Activated CD4-positive, alpha-beta T cell treated with anti-CD3 and anti-CD28 coated beads, Interleukin-2, amount 10 ng/mL, durations not matched to agents 7 days and 5 days (primary cell): ENCODE measurements at places on chromosomes 16 and 17.
A peak's percentile ranks its signal among the peaks of the same experiment; 100 is the strongest.

GRCh38 chr16:85719605-85720301 is 31.0 kb upstream of the GINS2 start:
- no peak for DNase-seq

- DNase-seq = no peak
Measured at GRCh38 chr16:77825196-77825595, 36.8 kb downstream of the VAT1L start.

DNA sequence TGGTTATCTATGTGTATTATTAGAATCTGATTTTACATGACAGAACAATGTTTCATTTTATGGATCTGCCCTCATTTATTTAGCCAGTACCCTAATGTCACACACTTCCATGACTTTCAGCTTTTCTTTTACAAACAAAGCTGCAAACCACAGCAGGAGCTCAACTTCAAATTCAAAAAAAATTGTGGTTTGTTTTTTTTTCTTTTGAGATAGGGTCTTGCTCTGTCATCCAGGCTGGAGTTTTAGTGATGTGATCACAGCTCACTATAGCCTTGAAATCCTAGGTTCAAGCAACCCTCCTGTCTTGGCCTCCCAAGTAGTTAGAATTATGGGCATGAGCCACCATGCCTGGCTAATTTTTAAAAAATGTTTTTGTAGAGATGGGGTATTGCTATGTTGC is 8.2 kb upstream of the MPRIP start:
- DNase-seq = no peak

- peak; percentile 27 for DNase-seq
Measured at GRCh38 chr16:526181-527014, 1.1 kb upstream of the CAPN15 start.

DNA sequence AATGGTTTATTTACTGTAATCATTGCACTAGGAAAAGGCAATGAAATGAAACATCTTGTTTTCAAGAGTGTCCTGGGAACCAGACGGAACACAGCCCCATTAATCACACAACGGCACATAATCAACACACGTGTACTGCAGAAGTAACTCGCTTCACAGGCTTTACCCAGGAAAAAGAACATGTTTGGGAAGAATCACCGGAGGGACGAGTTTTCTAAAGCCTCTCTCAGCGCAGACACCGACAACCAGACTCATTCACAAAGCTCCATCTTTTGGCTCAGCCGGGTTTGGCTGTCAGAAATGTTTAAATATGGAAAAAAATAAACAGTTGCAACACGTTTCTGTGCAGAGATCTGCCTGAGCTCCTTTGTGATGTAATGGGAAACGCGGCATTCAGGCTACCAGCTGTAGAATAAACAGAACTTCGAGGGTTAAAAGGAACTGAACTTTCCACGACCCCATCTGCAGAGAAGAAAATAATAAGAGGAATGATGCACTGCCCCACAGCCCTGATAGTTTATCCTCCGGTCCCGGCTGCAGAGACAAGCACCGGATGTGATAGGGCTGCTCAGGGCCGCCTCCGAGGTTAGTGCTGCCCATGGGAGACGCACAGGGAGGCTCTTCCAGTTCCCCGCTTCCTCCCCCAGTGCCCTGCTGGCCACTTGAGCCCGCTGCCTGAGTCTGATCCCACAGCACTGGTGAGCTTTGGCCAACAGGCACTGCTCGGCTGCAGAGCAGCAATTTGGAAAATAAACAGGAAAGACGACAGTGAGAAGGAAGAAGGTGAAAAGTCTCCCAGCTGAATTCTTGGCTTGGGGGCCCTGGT is 119.8 kb downstream of the HIC1 start:
- DNase-seq = no peak

DNA sequence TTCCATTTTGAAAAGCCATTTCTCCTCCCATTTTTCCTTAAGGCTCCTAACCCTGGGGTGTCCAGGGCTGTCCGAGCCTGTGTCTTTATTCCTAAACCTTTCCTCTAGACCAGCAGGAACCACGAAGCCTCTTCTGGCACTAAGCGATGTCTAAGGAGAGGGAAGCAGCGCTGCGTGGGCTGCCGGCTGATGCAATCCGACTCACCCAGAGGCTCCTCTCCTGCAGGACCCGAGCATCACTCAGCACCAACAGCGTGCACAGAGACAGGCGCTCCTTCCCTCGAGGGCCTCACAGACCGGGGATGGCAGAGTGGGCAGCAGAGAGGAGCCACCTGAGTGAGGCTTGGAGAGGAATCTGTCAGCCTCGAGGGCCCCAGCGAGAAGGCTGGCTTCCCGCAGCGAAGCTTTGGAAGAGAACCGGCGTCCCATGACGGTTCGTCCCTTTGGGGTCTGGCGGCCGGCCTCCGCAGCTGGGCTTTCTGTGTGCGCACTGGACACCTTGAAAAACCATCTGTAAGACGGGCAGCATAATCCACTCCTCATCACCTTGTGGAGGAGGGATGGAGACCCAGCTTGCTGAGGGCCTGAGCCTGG is 174.3 kb downstream of the FOXL1 start:
- no peak for DNase-seq

DNA sequence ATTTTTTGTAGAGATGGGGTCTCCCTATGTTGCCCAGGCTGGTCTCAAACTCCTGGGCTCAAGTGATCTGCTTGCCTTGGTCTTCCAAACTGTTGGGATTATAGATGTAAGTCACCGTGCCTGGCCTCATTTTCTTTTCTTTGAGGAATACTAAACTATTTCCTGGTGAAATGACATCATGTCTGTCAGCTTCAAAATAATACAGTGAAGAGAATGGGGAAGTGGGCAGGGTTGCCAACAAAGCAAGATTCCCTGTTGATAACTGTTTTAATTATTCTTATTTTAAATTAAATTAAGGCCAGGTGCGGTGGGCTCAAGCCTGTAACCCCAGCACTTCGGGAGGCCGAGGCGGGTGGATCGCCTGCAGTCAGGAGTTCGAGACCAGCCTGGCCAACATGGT is 21.1 kb downstream of the PIPOX start:
- no peak for DNase-seq

GRCh38 chr17:17792551-17793377 is 44.0 kb downstream of the SREBF1 start:
- peak; percentile 81 for DNase-seq

DNA sequence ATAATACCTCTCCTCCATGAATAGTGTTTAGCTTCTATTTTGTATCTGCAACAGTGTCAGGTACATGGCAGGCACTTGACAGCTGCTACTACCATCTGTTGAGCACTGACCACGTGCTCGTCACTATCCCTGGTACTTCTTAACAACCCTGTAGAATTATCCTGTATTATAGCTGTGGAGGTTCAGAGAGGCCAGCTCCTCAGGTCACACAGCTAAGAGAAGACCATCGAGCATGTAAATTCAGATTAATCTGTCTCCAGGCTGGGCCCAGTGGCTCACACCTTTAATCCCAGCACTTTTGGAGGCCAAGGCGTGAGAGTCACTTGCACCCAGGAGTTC is 26.3 kb downstream of the WSB1 start:
- no peak for DNase-seq

DNA sequence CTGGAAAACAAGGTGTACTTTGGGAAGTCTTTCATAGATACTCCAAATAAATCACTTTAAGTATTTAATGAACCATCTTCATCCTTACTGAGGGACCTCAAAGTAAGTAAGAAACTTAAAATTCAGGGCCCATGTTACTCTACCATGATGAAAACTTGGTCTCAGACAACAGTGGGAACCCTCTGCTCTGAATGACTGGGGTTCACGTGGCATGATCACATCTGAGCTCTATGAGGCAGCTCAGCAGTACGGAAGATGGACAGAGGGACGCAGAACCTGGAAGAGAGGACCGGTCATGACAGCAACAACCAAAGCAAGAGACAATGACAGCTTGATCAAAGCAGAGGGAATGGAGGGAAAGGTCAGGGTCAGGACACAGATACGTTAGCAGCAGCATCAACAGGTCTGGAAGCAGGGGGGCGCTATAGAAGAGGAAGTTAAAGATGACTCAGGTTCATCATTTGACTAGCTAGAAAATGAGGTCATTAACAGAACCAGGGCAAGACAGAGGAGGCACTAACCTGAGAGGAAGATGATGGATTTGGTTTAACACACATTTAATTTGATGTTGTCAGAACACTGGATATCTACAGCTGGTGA is 9.5 kb downstream of the XPO6 start:
- no peak for DNase-seq

- DNase-seq = no peak
Measured at GRCh38 chr16:90048737-90049330, 28.3 kb downstream of the PRDM7 start.

- DNase-seq = no peak
Measured at GRCh38 chr16:1264345-1265089, 8.6 kb downstream of the TPSD1 start.

DNA sequence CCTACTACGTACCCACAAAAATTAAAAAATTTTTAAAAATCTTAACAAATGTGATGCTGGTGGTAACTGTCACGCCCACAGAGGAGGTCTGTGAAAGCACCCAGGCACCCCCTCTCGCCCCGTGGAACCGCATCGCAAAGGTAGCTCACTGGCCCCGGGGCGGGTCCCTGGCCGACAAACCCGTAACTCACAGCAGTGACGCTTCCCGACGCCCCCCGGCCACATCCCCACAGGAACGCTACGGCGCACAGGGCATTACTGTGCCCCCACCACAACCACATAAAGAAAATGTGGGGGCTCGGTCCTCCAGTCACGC is 366 bp downstream of the ANKS3 start:
- no peak for DNase-seq

- no peak for DNase-seq
Measured at GRCh38 chr17:18858567-18859245, 775 bp downstream of the PRPSAP2 start.

- no peak for DNase-seq
Measured at GRCh38 chr17:76915840-76916510, 47.8 kb downstream of the MGAT5B start.

DNA sequence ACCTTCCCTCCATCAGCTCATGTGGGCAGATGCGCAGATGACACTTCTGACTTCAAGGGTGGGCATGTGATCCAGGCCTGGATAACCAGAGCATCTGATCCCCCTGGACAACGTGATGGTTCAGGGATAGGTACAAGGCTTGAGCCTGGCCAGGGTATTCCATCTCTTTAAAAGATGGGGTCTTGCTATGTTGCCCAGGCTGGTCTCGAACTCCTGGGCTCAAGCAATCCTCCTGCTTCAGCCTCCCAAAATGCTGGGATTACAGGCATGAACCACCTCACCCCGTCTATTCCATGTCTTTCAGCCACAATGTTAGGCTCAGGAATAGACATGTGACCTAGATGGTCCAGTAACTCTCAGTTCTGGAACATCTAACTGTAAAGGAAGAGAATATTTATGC is 20.8 kb downstream of the CRYM start:
- DNase-seq = no peak

DNA sequence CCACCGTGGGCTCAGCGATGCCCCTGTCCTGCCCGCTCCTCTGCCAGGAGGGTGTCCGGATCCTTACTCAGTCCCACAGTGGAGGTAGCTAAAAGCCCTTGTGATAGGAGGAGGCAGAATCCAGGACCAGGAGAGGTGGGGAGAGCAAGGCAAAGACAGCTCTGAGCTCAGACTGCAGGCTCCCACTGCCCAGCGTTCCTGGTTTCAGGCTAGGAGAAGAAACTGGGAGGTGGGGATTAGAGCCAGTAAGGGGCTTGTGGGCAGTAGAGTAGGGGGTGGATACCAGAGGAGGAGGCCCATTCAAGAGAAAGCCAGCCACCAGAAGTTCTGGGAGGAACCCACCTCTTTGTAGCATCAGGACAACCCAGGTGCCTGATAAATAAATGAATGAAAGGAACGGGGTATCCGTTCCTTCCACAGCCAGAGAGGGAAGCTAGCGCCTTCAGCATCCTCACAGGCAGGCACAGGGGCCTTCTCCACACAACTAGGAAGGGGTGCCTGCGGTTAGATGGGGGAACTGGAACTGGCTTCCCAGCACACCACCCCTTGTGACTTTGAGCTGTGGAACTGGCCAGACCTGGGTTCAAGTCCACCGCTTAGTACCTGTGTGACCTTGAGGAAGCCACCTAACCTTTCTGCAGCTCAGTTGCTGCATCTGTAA is 2.3 kb downstream of the IL21R start:
- DNase-seq = no peak

- DNase-seq = no peak
Measured at GRCh38 chr17:8753976-8754440, 4.3 kb downstream of the SPDYE4 start.

GRCh38 chr17:72208832-72209231 is 88.0 kb downstream of the SOX9 start:
- no peak for DNase-seq

DNA sequence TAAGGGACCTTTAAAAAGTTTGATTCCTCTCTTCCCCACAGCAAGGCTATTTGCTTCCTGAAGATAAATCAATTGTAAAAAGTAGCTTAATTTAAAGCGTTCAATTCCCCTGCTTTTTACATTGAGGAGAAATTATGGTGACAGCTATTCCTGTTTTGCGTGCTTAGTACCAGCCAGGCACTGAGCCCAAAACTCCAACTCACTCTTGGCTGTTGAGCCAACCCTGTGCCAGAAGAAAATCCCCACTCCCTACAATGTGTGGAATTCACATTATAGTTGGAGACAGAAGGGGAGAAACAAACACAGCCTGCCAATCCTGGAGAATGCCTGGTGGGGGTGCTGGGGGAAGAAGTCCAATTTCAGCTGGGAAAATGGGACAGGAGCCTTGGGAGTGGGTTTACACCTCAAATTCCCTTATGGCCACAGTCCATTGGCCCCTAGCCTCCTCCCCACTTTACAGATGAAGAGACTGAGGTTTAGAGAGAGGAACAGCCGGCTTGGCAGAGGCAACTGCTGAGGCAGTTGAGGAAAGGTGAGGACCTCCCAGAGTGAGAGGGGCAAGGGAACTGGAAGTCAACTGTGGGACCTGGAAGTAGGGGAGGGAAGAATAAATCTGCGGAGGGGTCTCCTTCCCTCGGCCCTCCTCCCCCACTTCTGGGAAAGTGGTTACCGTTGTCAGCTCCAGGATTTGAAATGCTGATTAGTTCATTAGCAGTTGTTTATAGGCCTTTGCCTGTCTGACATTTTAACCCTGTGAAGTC is 26.1 kb downstream of the CDH1 start:
- no peak for DNase-seq

- DNase-seq = no peak
Measured at GRCh38 chr17:3543453-3543852, 14.2 kb downstream of the TRPV3 start.

- no peak for DNase-seq
Measured at GRCh38 chr16:12166271-12166670, 189.7 kb downstream of the SNX29 start.

DNA sequence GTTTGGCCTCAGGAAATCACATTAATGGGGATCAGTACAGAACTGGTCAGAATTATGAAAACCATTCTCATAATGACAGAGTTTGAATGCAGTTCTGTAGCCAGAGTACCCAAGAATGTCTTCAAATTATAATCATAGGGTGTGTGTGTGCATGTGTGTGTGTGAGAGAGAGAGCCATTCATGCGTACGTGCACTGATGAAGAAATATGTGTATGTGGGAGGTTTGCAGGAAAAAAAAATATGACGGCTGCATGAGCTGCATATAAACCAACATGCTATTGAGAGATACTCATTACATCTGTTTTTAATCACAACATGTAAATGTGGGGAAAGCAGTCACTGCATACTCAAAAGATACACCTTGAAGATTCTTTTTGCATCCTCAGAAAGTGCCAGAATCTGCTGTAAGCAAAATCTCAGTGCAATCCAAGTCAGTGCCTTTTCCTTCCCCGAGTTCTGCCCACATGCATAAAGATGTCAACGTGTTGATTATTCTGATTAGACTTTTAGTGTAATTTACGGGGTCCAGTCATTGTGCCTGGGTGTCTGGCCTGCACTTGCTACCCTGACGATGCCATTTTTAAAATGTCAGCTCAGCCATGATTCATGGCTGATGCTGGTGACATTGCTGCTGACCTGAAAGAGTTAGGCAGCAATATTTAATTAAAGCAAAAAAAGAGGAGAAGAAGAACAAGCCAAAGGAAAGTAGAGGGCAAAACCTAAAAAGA is 378.7 kb upstream of the ZFHX3 start:
- no peak for DNase-seq
